ENCODE measurements at places on chromosomes 2 and 18.

GRCh38 chr2:12034382-12034781, 287.9 kb downstream of the LPIN1 start:
- DNase-seq = no peak

GRCh38 chr18:61817086-61817485, 75.7 kb downstream of the RNF152 start:
- no peak for DNase-seq

GRCh38 chr18:60018618-60019462, 119.0 kb downstream of the PMAIP1 start:
- no peak for DNase-seq

GRCh38 chr2:228798458-228799207, 472.5 kb downstream of the PID1 start:
- no peak for DNase-seq

DNA sequence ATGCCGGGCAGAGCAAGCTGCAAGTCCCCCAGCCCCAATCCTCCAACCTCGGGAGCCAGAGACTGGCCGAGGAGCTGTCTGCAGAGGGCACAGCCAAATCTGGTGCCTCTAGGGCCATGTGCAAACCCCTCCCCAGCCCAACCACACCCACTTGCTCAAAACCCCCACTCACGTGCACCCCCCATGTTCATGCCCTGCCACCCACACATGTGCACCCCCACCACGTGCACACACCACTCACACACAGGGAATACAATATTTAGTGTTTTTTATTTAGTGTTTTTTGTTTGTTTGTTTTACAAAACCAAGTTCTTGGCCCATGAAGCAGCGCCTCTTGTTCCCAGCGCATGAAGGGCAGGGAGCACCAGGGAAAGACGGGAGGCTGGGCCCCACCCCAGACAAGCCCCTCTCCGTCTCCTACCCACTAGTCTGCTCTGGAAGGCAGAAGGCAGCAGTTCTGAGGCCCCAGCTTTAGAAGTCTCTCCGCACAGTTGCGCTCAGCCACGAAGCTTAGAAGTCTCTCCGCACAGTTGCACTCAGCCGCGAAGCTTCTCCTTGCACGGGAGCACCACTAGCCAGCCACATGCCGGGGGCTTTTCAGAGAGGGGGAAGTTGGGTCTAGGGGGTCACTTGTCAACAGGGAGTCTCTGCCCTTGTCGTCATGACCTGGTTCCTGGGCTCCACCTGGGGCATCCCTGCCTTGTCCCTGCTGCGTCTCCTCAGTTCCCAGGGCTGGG, 276.1 kb upstream of the HDAC4 start:
- DNase-seq = no peak

DNA sequence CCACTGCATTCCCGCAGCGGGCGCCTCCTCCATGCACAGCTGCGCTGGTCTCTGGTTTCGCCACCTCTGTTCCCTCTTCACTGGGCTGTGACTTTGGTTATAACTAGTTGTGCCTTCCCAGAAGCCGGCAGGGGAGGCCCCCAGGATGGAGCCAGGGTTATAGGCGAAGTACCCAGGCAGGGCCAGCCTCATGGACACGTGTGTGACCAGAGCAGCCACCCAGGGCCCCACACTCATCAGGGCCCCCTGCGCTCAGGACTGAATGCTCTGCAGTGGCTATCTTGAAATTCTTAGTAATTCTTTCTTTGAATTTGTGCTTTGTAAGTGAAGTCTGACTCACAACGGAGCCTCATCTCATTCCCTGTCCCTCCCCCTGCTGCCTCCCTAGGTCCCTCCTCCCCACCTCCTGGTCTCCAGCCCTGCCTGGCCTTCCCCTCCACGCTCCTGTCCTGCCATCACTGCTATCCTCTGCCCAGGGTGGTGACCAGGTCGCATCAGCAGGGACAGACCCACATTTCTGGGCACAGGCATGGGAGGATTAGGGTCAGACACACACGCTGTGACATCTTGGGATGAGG, 38.1 kb upstream of the LBH start:
- no peak for DNase-seq

GRCh38 chr18:3120356-3120755, 99.4 kb downstream of the MYOM1 start:
- DNase-seq = no peak

DNA sequence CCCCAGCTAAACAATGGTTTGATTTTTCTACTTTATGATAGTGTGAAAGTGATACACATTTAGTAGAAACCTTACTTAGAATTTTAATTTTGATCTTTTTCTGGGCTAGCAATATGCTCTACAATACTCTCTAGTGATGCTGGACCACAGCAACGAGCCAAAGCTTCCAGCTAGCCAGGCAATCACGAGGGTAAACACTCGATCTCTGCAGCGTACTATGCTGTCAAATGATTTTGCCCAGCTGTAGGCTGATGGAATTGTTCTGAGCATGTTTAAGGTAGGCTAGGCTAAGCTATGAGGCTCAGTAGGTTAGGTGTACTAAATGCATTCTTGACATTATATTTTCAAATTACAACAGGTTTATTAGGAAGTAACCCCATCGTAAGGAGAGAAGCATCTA, 207.5 kb downstream of the LRRTM4 start:
- no peak for DNase-seq

- no peak for DNase-seq
These were observed 37.2 kb upstream of the NEMP2 start for GRCh38 chr2:190571686-190572085.

DNA sequence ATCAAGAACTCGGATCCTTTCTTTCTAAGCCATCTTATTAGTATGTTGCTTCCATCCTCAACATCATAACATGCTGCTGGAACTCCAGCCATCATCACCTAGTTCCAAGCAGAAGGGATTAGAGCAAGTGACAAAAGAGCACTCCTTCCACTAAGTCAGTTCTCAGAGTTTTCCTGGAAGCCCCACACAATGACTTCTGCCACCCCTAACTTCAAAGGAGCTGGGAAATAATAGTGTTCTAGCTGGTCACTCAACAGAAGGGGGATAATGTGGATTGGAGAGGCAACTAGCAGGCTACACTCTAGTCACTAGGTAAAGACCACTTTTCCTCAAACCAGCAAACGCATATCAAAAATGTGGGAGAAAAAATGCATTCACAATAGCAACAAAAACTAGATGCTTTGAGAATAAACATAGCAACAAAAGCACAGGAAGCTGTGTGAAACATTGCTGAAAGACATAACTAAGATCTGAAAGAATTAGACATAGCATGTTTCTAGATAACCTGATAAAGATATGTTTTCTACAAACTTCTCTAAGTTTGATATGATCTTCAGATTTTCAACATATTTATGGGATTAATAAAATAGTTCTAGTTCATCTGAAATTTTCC, 39.5 kb downstream of the COX7A2L start:
- no peak for DNase-seq

DNA sequence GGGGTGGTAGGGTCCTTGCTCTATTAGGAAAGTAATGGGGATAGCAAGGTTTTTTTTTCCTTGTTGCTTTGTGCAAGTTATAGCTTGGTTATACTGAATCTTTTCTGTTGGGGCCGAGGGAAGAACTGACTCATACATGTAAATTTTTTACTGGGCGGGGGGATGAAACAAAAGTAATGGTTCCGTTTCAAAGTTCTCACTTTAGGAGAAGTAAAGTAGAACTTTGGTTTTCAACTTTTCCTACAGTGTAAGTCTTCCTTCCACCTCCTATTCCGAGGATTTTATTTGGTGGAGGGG, 1.1 kb downstream of the AFTPH start:
- no peak for DNase-seq

DNA sequence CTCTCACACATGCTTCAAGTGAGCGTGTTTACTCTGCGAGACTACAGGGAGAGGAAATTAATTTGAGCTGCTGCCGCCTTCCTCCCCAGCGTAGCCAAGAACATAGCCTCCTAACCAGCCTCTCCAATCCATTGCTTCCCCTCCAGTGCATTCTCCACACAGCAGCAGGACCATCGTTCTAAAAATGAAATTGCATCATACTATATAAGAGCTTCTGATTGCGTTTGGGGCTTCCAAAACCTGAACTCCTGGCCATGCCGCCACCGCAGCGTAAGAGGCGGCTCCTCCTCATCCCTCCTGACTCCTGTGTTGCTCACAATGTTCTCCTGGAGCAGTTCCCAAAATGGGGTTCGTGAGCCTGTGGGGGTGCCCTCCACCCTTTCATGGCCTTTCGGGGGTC, 142.1 kb downstream of the MYT1L start:
- no peak for DNase-seq

DNA sequence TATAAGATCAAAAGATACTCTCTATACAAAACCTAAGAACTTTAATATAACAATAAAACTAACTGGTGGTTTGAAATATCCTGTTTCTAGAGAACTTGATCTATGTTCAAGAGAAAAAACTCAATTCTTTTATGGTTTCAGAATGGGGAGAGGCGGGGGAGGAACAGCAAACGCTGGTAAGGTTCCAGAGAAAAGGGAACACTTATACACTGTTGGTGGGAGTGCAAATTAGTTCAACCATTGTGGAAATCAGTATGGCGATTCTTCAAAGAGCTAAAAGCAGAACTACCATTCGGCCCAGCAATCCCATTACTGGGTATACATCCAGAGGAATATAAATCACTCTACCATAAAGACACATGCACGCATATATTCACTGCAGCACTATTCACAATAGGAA, 17.2 kb downstream of the FAM98A start:
- no peak for DNase-seq

- DNase-seq = no peak
These were observed 225.0 kb downstream of the FHOD3 start for GRCh38 chr18:36522509-36522908.

GRCh38 chr18:78915446-78916008, 64.1 kb upstream of the SALL3 start:
- no peak for DNase-seq

DNA sequence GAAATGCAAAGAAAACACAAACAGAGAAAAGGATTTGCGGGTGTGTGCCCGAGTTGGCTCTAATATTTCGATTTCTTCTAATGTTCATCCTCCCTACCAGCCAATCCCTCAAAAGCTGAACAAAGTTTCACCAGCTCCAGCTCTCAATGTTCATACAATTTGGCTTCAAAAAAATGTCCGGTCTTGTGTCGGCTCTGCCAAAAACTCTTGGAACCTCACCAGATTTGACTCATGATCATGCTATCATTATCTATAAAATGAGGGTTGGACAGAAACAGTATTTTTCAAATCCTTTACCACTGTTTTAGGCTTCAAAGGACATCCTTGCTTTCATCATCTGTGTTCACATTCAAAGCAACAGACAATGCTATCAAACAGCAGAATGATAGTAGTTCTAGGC, 88.2 kb downstream of the CRACDL start:
- DNase-seq = no peak

DNA sequence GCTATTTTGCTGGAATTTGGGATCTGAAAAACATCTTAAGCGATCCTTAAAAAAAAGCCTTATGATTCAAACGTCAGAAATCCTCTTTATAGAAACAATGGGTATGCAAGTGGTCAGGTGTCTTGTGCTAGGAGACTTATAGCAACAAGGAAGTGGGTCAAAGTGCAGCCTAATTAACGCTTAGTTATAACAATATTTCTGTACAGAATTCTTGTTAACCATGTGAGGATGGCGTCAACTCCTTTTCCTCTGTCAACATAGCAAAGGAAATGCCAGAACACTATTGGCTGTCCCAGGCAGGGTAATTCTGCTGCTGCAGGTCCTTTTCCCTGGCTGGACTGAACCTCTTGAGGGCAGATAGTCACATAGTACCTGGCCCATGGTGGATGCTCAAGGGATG, 189.4 kb downstream of the MSH2 start:
- DNase-seq = no peak

DNA sequence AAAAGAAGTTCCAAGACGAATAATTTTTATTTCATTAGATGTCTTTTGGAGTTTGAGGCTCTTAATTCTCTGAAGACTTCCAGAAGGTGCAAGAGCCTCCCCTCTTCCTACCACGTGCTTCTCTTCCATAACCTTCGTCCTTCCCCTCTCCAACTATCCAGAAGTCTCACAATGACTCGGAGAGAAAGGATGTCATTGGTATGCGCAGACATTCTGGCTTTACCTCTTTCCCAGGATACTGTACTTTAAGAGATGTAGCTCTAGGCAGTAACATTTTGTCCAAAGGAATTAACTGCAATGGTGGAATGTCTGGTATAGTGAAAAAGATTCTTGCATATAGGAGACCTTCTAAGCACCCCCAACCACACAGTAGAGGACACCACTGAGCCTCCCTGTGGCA, 249.0 kb upstream of the OSR1 start:
- DNase-seq = no peak

DNA sequence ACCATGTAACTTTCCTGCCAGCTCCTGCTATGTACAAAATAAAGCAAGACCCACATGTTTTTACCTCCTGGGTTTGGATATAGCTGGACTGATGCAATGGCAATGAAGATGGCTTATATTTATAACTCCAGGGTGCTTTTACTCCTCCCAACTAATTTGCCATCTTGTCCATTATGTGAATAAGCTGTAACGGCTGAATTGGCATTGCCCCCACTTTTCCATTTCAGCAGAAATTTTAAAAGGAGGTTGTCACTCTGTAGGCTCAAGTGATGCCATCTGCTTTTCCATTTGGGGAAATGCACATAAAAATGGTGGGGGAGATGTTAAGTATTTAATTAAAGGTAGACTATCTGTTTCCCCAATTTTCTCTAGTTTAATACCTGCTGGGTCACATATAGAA, 345.5 kb downstream of the ERBB4 start:
- DNase-seq = no peak

GRCh38 chr2:32884346-32884745, 62.4 kb upstream of the LTBP1 start:
- no peak for DNase-seq

GRCh38 chr18:35584735-35585134, 3.2 kb downstream of the GALNT1 start:
- no peak for DNase-seq

- DNase-seq = no peak
These were observed 14.5 kb upstream of the ERMN start for GRCh38 chr2:157339965-157340655.

GRCh38 chr2:119112770-119113488, 45.6 kb downstream of the C1QL2 start:
- no peak for DNase-seq

DNA sequence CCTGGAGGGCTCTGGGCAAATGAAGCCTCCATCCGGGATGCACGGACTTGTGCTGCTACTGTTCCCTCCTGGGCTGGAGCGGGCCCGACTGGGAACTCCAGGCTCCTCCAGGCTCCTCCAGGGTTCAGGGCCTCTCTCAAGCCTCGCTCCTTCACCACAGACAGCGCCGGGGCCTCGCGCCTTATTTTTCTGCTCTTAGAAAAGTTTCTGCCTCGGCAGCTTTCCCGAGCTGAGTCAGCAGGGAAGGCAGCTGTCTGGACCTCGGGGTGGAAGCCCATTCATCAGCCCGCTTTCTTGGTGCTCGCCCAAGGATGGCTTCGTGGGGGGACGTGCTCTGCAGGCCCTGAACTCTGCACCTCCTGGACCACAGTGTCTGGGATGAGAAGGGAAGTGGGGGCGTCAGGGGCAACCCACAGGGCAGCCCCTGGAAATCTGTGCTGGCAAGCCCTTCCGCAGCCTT, 12.9 kb upstream of the TEX51 start:
- no peak for DNase-seq

GRCh38 chr18:34128436-34128835, 96.3 kb downstream of the NOL4 start:
- DNase-seq = no peak

- DNase-seq = no peak
These were observed 130.0 kb upstream of the RND3 start for GRCh38 chr2:150617351-150617978.

GRCh38 chr2:64015898-64016297, 3.3 kb downstream of the VPS54 start:
- no peak for DNase-seq

Data from stimulated activated CD8-positive, alpha-beta memory T cell treated with anti-CD3 and anti-CD28 coated beads, Interleukin-15, amount 100 ng/mL, for 24 hours (primary cell).